ENCODE measurements at places on chromosomes 13 and 19.

DNA sequence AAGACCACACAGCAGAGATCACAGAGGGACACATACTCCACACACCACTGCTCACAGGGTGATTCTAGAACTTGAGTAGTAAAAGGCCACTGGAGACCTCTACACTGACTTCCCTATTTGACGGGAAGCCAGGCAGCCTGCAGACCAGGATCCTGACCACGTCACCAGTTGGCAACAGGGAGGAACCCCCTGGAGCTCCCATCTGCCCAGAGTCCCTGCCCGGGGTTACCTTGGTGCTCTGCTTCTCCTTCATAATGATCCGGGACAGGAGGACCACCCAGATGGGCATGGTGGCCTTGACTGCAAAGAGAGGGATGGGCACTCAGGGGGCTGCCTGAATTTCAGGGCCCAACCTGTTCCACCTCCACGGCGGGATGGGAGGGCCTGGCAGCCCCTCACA lies 932 bp downstream of the SLC35E1 start:
- DNase-seq = no peak

DNA sequence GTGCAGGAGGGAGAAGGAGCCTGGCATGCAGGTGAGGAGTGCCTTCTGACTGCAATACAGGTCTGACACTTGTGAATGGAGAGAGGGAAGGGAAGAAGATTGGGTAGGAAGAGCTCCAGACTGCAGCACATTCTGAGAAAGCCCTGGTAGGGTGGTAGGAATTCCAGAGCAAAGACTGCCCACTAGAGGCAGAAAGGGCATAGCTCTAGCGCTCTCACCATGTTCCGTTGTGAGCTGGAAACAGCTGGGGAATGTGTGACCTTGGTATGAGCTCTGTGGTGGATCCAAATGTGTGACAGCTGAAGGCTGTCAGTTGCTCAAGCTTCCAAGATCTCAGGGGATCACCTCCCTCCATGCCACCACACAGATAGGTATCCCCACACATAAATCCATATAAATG lies 2.9 kb upstream of the MTUS2 start:
- no peak for DNase-seq

DNA sequence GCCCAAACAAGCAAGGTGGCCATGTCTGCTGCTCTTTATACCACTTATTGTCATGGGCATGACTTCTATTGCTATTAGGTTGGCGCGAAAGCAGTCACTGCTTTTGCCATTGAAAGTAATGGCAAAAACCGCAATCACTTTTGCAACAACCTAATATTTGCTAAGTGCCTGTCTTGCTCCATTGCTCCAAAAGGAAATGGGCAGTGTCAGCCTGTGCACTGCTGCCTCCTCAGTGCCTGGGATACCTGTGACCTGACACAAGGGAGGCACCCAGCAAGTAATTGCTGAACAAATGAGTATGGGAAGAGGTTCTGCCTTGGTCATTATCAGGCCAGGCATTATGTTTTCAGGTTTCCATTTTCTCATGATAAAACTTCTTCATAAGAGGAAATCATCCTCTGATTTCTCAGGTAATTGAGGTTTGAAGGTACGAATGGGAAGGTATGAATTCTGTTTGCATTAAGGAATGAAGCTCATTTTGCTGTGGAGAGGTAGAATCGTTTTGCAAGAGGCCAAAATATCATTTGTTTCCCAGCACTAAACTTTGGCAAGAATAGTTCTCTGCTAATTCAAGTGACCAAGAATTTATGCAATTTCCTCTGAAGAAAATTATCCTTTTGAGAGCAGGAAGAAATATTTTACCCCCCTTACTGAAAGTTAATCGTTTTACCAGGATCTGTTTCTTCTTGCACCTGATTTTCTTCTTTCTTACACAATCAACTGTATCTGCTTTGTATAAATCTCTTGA lies 128.4 kb upstream of the SPRY2 start:
- DNase-seq = no peak

DNA sequence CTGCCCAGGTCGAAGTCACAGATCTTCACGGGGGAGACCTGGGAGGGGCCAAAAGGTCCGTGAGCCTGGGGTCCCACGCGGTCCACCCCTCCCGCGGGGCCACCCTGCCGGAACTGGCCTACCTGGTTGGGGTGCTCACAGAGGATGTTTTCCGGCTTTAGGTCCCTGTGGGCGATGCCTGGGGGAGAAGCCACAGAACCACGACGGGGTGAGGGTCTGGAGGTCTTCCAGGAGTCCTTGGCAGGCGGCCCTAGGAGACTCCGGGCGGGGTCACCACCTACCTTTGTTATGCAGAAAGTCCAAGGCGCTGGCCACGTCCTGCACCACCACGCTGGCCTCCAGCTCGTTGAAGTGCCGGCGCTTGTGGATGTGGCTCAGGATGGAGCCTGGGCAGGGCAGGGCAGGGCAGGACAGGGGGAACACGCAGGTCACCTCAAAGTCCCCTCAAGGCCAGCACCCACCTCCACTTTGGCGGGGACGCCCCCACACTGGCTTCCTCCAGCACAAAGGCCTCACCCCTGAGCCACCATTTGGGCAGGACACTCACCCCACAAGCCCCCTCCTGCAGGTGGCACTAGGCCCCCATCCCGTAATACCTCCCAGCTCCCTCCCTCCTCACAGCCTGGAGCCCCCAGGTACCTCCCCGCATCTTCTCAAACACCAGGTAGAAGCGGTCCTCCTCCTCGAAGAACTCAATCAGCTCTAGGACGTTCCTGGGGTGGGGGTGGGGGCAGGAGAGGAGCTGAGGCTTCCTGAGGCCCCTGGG lies 8.4 kb downstream of the MKNK2 start:
- no peak for DNase-seq

DNA sequence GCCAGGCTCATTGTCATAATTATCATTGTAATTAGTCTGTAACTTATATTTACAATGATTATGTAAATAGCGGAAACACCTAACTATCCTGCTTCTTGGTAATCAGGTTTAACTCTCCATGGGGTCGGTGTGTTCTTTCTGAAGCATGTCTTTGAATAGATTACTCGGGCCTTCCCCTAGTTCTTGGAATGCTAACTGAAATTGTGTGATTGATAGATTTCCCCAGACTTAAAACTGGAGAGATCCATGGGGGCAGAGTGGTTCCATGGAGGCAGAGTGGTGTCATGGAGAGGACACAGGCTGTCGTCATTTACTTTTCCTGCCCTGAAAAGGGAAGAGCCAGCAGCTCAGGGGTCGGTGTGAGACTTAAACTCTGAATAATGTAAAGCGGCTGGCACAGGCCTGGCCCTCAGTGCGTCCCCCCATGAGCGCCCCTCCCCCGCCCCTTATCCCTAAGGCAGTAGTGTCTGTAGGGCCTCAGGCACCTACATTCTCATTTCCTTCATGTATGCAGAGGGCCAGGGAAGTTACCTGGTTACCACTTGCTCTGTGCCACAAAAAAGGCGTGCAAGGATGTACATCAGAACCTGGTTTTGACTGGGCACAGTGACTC lies 225.1 kb downstream of the TM9SF2 start:
- DNase-seq = no peak

DNA sequence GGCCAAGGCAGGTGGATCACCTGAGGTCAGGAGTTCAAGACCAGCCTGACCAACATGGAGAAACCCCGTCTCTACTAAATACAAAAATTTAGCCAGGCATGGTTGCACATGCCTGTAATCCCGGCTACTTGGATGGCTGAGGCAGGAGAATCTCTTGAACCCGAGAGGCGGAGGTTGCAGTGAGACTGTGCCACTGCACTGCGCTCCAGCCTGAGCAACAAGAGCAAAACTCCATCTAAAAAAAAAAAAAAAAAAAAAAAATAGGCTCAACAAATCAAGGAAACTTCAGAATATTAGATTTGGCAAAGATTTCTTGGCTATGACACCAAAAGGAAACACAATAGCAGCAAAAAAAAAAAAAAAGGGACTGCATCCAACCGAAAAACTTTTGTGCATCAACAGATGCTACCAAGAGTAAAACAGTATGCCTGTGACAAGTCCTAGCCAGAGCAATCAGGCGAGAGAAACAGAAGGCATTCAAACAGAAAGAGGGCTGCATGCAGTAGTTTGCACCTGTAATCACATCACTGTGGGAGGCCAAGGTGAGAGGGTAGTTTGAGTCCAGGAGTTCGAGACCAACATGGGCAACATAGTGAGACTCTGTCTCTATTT lies 23.8 kb downstream of the ZNF160 start:
- DNase-seq = no peak

DNA sequence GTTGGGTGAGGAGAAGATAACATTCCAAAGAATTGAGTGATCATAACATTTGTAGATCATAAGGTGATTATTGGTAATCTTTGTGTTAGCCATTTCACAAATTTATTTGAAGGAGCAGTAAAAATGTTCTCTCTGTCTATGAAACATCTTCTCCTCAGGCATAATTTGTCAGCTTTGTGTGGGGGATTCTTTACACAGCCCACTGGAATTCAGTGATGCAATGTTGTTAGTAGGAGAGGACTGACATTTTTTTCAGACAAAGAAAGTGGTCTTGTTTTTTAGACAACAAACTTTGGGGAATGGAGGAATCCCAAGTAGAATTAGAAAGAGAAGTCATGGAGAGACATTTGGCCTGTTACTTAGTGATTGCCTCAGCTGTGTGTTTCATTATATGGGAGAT lies 100.3 kb downstream of the ITGBL1 start:
- no peak for DNase-seq

DNA sequence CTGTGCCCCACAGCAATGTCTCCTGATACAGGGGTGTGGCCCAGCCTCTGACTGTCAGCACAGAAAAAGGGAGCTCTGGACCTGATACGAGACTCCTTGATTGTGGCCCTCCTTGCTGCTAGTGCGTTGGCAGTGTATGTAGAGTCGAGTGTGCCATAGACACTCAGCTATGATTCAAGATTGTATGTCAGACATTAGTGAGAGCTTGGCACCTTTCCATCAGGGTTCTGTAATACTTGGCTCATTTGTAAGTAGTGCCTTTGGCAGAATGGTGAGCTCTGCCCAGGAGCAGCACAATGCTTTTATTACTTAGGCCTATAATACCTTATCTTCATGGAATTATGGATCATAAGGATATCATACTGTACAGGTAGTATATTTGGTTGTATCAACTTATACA lies 83.4 kb downstream of the ATP8A2 start:
- DNase-seq = no peak

DNA sequence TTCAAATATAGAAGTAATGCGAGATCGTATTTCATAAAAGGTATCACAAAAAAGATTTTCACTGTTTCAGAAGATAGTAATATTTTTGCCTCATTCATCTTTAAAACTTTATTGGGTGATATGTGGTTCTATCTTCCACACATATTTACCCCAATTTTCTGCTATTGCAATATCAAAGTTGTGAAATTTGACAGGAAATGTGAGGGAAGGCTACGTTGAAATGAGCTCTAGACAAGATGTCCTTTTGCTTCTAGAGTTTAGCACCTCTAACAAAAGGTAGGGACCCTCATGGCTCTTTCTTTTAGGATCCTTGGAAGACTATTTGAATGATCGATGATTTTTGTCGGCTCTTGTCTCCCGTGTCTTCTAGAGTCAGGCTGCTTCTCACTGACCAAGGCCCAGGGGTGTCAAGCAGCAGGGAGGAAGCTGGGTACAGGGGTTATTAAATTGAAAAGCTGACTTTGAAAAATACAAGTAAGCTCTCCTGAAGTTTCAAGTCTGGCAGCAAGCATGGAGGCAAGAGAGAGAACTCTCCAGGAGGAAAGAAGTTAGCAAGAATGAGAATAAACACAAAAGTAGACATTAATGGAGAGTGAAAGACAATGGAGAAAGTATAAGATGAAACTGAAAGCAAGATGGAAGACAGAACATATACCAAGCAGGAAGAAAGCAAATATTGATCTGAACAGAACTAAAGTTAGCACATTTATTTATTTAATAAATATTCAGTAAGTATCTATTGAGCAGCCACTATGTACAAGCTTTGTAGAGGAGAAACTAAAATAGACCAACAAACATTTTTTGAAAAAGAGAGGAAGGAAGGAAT lies 73.4 kb downstream of the RUBCNL start:
- DNase-seq = no peak

GRCh38 chr13:36456577-36456976 lies 24.3 kb downstream of the CCNA1 start:
- no peak for DNase-seq

DNA sequence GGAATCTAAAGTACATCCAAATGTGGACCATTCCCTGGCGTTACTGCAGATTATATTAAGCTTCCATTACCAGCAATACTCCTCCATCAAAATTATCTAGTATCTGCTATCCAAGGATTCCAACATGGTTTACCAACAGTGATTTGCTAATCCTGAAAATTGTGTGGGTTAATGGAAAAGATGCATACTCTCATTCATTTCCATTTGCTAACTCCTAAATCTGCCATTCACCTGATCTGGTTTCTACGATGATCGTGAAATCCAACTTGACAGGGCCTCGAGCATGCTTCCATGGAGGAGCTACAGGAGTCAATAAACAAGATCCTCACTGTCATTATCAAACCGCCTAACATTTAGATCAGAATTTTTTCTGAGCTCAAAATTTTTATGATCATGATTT lies 121.0 kb downstream of the RGCC start:
- no peak for DNase-seq

DNA sequence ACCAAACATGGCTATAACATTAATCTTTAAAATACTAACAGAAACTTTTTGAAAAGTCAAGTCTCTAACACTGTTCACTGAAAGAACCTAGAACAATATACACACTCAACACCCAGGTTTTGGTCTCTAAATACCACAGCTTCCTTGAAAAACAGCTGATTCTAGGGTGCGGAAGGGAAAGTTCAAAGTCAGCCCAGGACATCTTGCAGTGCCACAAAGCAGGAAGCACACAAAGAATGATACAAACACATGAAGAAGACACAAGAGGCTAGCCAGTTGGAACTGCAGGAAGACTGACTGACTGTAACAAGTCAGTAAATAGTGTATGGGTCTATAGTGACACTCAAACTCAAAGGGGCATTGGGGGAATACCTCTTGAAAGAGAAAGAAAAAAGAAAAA lies 4.6 kb downstream of the DEDD2 start:
- no peak for DNase-seq

DNA sequence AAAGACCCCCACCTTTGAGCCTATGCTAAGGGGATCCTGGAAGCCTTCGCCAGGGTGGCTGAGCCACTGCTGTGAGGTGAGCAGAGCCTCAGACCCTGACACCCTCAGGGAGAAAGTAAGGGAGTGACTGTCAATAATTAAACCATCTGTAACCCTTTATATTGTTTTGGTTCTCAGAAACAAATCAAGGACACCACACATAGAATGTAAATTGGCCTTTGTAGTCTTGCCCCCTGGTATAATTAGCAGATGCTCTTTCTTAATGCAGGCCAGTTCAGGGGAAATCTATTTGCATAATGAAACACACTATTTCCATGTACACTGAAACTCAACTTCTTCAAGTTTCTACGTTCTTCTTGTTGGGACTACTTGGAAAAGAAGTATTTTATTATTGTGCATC lies 127.7 kb upstream of the EDNRB start:
- DNase-seq = no peak

DNA sequence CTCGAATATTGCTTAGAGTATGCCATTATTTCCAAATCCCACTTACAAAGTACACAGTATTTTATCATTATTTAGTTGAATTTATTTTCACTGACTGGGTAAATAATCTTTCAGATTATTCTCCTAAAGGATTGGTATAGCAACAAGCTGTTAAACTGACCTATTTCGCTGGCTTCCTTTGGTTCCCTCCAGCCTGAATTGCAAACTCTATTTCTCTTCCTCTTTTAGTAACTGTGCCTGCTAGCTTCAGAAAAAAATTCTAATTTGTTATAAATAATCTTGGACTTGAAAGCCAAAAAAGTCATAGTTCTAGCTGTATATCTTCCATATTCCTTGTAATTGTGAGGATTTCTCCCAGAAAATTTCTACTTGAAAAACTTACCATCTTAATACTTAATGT lies 15.0 kb upstream of the CCNA1 start:
- DNase-seq = no peak
